ENCODE measurements at places on chromosomes 13 and 19.

DNA sequence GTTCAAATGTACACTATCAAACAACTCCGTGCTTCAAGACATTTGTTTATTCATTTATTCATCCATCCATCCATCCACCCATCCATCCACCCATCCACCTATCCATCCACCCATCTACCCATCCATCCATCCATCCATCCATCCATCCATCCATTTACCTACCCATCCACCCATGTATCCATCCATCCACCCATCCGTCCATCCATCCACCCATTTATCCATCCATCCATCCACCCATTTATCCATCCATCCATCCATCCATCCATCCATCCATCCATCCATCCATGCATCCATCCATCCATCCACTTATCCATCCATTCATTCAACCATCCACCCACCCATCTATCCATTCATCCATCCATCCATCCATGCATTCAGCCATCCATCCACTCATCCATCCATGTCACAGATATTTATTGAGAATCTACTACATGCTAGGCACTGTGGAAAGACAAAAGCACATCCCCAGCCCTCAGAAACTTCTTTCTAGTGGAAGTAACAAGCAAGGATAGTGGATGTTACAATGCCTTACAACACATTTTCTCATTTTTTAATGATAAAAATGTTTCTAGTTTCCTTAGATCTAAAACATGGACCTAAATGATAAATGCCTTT is 237.6 kb downstream of the ZNF536 start:
- DNase-seq: no peak

DNA sequence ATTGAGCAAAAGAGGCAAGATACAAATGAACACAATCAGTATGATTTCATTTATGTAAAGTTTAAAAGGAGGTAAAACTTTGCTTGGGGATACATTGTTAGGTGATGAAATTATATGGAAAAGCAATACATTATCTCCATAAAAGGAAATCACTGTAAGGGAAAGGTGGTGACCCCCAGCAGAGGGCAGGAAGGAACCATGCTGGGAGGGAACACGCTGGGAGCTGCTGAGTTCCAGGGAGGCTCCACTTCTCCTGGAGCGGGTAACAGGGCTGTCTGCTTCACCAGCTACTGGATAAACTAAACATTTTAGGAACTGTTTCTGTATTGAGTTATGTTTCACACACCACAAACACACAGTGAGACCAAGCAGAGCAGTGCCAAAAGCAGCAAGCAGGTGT is 91.2 kb downstream of the KATNAL1 start:
- no peak for DNase-seq

DNA sequence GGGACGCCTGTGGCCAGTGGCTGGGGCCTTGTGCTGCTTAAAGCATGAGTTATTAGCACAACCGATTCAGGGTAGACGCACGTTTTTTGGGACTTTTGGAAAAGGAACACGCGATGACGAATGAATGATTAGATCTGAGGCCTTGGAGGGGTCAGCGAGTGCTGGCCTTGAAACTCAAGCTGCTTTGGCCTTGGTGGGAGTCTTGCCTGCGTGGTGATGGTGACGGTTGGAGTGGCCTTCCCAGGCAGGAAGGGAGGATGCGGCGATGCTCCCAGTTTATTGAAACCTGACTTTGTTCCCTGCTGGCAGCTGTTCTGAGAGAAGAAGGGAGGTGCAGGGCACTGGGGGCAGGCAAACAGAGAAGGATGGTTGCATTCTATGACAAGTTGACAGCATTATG is 63.1 kb upstream of the RNF113B start:
- no peak for DNase-seq

DNA sequence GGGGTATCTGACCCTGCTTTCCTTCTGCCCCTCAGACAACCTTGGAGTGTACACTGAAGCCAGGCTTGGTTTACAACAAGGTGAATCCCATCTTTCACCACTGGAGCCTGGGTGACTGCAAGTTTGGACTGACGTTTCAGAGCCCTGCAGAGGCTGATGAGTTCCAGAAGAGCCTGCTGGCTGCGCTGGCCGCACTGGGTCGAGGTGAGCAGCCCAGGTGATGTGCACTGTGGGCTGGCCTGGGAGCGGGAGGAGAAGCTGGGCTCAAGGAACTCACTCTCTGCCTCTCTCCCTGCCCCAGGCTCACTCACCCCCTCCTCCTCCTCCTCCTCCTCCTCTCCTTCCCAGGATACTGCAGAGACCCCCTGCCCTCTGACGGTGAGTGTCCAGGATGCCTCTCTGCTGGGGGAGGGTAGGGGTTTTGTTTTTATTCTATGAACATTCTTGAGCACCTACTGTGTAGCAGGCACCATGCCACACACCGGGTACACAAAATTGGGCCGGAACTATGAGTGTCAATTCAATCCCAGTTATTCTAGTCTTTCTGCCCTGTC is 3.5 kb downstream of the SPRED3 start:
- no peak for DNase-seq

GRCh38 chr19:6292006-6292405 is 12.2 kb upstream of the MLLT1 start:
- DNase-seq: no peak

DNA sequence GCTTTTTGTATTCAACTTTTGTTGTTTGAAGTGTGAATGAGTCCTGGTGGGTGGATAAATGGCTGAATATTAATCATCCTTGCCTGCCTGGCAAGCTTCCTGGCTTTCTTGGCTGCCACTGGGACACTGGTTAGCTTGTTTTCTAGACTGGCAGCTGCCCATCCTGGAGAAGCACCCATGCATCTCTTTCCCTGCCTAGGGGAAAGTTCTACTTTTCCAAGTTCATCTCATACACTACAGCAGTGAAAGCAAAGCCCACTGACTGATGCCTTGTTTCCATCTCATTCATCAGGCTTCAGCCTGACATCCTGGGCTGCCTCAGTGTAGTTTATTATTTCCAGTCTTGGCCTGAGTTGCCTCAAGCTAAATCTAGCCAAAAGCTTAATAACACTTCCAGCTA is 244.8 kb downstream of the PCDH20 start:
- DNase-seq: no peak

DNA sequence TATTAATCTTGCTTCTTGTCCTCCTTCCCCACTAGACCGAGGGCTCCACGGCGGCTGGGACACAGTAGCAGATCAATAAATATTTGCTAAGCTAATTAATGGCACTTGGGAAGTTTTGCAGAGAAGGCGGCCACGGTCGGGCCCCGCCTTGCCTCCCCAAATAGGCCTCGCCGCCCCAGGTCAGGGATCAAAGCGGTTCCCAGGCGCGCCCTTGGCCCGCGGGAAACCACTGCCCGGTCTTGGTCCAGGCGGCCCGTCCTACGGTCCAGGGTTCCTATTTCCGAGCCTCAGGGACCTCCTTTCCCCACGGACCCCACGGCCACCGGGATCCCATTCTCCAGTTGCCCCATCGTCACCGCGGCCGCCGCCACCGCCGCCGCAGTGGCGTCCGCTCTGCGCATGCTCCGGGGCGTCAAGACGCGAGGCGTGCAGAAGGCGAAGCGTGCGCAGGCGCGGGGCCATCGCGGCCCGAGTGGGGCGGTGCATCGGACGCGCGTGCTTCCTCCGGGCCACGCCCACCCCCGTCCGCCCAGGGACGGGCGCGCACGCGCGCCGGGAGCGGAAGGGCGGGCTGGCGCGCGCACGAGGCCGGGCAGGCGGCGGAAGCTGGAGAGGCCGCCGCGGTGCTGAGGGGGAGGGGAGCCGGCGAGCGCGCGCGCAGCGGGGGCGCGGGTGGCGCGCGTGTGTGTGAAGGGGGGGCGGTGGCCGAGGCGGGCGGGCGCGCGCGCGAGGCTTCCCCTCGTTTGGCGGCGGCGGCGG is at the start of gene SMARCA4:
TSS of gene SMARCA4 (plus strand) at position 717 of the 759 bp plus-strand sequence. CDS start 23,122 bp downstream, outside the sequence.
- DNase-seq: peak; percentile 100

- no peak for DNase-seq
Measured at GRCh38 chr19:12314553-12314952, 18.9 kb downstream of the ZNF563 start.

- DNase-seq: no peak
Measured at GRCh38 chr13:99630269-99630898, 129.1 kb downstream of the TM9SF2 start.

GRCh38 chr19:15297416-15298224 is 34.7 kb downstream of the BRD4 start:
- DNase-seq: no peak

DNA sequence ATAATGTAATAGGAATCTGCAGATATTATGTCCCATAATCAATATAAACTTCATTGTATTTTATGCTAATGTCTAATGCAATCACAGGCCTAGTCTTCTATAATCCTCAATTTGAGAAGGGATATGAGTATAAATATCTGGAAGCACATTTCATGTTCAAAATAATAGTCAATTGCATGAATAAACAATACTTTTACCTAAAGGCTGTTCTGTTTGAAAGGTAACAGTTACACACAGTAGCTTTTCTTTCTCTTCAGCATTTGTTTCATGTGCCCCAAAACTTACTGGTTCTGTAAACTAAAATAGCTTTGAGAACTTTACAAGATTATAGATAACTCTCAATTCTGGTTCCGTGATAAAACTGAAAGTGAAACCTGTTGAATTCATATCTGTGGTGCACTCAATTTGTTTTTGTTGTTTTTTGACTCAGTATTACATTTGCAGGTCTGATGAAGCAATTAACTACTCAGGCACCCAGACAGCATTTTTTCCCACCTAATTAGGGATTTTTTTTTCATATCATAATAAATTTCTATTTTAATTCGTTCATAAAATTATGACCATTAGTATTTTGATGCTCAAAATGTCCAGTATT is 1193.8 kb downstream of the SLITRK1 start:
- no peak for DNase-seq

DNA sequence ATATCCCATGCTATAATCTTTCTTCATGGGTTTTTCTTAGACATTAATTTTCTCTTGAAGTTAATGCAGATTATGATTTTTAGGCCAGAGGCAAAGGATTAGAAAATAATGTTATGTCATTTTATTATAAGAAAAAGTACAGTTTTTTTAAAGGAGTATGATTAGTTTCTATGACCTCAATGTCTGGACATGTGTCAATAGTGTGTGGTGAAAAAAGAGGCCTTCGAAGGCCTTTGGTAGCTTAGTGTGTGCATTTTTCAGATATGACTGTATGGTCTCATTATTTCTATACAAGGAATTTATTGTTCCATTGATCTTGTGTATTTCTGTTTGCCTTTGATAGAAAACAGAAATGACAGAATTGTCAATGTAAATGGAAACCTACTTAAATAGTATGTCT is 195.6 kb downstream of the GPC5 start:
- no peak for DNase-seq

- DNase-seq: no peak
Measured at GRCh38 chr19:14519860-14520407, 1.7 kb upstream of the DNAJB1 start.

- no peak for DNase-seq
Measured at GRCh38 chr19:44596428-44597130, 16.8 kb upstream of the IGSF23 start.

DNA sequence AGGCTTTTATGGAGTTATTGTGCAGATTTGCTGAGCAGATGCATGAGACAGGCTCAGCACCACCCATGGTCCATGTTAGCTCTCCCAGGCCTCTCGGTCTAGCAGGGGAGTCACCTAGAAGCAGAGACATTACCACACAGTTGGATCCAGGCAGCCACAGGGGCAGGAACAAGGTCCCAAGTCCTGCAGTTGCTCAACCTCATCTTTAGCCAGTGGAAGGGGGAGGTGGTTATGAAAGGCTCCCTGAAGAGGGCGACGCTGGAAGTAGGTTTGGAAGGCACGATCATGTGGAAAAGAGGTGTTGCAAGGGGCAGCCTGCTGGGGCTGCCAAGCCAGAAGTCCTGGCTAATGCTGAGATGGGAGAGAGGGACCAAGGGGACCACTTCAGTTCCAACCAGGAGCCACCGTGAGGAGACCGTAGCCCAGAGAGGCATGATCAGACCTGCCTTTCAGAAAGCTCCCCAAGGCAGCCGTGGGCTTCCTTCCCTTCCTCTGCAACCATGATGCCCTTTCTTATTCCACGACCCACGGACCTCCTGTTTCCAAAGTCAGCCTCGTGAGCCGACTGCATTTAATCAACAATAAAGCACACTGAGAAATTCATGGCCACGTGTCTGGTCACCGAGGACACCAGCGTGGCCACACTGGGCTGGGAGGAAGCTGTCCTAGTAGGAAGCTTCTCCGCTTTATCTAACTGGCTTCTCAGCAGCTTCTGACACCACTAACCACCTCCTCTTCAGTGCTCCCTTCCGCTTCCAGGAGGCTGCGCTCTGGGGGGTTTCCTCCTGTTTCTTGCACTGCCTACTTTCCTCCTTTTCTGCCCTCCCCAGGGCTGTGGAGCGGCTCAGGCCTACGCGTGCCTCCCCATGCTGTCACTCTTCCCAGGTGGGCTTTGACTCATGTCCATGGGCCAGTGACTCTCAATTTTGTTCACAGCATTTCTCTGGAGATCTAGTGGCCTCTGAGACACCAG is 2.6 kb downstream of the AP1M1 start:
- DNase-seq: peak; percentile 30

- DNase-seq: peak; percentile 75
Measured at GRCh38 chr19:56309511-56310185, 5.0 kb downstream of the ZSCAN5A start.

DNA sequence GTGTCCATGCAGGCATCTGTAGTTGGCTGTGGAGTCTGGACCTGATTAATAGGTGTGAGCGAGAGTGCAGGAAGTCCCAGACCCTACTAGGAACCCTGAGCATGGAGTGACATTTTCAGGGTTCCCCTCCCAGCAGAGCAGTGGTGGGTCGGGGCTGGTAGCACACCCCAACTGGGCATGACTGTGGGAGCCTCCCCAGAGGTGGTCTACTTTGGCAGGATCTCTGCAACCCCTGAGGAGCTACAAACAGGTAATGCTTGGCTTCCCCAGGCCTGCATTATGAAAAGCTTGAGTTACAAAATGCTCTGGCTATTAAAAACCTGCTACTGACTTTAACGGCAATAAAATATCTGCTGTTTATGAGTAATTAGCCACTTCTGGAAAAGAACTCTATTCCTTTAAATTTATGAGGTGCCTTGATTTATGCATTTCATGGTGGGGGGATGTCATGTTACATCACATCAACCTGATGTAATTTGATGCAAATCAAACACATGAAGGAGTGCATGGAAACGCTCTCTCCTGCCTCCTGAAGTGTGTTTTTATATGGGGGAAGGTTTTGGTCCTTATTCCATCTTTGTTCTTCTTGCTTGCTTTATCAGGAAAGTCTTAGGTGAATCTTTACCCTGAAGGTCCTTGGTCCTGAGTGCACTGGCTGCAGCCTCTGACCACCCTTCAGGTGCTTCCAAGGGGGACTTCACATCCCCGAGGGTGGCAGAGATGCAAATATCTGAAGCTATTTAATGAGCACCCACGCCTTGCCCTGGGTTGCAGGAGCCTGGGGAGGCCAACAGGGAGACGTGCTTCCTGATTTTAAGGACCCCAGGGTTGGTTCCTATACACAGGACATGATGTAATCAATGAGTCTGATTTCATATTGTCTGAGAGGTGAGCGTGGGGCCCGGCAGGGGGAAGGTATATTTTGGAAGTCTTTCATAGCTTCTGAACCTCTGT is 54.0 kb downstream of the ZNF536 start:
- DNase-seq: no peak

GRCh38 chr13:20526664-20527063 is 1.0 kb upstream of the CRYL1 start:
- no peak for DNase-seq

GRCh38 chr13:97234236-97234635 is 12.1 kb downstream of the MBNL2 start:
- DNase-seq: no peak

GRCh38 chr19:5961969-5962945 is 15.7 kb downstream of the RANBP3 start:
- DNase-seq: peak; percentile 71

- no peak for DNase-seq
Measured at GRCh38 chr19:38030686-38031422, 123.8 kb downstream of the SIPA1L3 start.
